T-helper 9 cell (primary cell): ENCODE measurements at places on chromosomes 7 and 10.
A peak's percentile ranks its signal among the peaks of the same experiment; 100 is the strongest.

- no peak for DNase-seq
Observed at GRCh38 chr10:30007406-30007805, 52.0 kb downstream of the JCAD start.

DNA sequence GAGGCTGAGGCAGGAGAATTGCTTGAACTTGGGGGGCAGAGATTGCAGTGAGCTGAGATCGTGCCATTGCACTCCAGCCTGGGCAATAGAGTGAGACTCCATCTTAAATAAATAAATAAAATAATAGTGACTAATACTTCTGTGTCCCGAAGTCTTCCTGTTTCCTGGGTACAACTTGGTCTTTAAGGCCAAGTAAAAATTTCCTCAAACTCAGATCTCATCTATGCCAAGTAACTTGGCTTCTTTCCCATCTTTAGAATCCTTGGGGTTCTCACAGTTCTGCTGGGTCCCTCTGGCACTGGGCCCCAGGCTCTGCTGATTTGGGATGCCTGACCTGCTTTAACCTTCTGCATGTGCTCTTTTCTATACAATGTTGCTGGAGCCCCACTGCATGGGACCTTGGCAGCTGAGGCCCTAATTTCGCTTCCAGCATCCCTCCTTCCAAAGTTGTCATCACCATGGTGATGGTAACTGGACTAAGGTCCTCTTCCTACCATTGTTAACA lies 22.7 kb upstream of the AKR1B10 start:
- DNase-seq = no peak

DNA sequence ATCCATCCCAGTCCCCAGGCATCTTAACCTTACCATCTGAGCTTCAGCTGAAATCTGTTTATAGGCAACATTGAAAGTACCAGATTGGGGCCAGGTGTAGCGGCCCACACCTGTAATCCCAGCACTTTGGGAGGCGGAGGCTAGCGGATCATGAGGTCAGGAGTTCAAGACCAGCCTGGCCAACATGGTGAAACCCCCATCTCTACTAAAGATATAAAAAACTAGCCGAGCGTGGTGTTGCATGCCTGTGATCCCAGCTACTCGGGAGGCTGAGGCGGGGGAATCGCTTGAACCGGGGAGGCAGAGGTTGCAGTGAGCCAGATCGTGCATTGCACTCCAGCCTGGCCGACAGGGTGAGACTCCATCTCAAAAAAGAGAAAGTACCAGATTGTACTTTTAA lies 39.0 kb downstream of the CRCP start:
- no peak for DNase-seq

GRCh38 chr7:32500922-32501341 lies 5.6 kb downstream of the AVL9 start:
- DNase-seq = no peak

DNA sequence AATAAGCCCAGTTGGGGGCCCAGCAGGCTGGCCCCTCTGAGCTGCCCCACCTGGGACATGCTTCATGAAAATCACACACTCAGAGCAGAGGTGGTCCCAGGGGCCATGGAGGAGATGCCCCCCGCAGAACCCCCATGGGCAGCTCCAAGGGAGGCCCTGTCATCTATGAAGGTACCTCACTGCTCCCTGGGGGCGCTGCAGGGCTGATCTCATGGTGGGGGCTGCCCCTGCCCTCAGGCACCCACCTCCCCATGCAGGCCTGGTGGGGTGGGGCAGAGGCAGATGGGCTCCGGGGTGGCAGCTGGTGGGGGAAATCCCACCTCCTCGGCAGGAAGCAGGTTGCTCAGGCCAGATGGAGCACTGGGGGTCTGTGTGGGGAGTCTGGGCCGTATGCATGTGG lies 60.5 kb downstream of the YKT6 start:
- DNase-seq = no peak

DNA sequence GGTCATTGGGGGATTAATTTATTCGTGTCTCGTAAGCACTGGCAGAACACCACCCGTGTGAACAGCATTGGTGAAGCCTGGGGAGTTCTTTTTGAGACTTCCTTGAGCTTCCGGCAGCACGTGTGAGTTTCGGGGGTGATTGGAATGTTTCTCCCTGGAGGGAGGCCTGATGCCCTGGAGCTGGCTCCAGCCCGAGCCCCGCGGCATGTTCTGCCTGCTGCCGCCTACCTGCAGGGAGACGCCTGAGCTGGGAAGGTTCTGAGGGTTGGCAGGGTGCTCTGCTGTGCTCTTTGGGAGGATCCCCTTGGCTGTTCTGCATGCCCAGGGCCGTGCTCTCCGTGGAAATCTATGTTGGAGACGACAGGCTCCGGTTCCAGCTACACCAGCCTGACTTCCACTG lies 159.3 kb downstream of the MGMT start:
- no peak for DNase-seq

- peak; percentile 28 for DNase-seq
Observed at GRCh38 chr7:143407287-143408251, 1.1 kb downstream of the EPHA1 start.

- no peak for DNase-seq
Observed at GRCh38 chr10:22539579-22540298, 174.6 kb downstream of the PIP4K2A start.

- DNase-seq = no peak
Observed at GRCh38 chr7:17027143-17027788, 145.5 kb upstream of the AGR3 start.

GRCh38 chr7:128219636-128220035 lies 21.4 kb upstream of the LEP start:
- DNase-seq = no peak

- DNase-seq = no peak
Observed at GRCh38 chr7:2190531-2190930, 42.2 kb downstream of the MAD1L1 start.

- no peak for DNase-seq
Observed at GRCh38 chr7:142867398-142868187, 12.7 kb downstream of the EPHB6 start.

DNA sequence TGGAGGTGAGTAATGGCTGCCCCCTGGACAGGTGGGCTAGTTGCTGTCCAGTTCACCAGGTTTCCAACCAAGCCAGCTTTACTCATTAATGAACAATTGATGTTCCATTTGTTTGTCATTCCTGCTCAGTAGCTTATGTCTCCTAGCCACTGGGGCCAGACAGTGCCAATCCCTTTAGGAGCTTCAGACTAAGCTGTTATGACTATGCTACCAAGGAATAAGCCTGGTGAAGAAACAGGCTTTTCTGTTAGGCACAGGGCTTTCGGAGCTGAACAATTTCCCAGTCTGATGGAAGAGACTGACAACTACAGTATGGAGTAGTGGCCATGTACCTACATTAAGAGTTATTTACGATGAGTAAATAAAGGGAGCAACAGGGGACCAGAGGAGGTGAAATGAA lies 2.1 kb upstream of the FMC1 start:
- no peak for DNase-seq

DNA sequence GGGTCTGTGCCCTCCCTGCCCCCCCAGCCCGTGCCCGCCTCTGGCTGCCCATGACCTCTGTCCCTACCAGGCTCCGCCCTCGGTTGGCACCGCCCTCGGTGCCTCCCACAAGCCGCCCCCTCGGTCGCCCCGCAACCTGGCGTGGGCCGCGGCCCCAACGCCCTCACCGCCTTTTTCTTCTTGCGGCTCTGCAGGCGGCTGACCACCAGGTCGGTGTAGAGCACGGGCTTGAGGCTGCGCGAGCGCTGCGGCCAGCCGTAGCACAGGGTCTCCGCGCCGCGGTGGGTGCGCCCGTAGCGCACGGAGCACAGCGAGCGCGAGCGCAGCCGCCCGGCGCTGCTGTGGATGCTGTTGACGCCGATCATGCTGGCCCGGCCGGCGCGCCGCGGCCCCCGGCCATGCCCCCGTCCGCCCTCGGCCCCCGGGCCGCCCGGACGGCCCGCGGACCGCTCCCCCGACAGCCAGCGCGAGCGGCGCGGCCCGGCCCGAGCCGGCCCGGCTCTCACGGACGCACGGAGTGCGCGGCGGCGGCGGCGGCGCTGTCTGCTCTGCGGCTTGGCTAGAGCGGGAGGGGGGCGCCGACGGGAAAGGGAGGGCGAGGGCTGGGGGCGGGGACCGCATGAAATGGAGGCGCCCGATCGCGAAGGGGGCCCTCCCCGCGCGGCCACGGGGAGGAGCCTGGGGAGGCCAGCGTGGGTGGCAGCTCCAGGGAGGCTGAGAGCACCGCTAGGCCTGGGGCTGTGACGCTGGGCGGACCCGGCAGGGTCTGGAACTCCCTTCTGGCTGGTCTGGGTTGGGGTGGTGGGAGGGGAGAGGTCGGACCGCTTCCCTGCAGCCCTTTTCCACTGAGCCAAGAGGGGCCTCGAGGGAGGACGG lies 9.6 kb downstream of the PSD start:
- peak; percentile 54 for DNase-seq

- no peak for DNase-seq
Observed at GRCh38 chr7:109950256-109950655, 1140.7 kb upstream of the LRRN3 start.

DNA sequence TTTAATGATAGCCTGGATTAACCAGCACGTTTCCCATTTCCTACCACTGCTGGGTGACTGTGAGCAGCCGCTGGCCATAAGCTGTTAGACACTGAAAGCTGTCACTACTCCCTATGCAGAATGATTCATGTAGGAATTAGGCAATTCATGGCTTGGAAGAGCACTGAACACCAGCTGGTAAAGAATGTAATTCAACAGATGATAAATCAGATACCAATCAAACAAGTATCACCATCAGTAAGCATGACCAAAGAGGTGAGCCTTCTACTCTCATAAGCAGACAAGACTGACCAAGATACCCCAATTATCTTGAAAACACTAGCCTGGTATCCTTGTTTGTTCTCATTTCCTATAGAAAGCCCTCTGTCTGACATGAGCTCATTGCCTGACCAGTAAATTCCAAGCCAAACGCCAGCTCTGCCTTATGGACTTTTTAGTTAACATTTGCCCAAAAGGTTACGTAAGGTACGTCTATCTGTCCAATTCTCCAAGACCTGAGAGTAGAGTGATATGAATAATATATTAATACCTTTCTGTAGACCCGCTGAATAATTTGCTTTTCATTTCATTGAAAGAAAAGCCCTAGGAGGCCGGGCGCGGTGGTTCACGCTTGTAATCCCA lies 127.7 kb downstream of the ELMO1 start:
- DNase-seq = no peak

- DNase-seq = no peak
Observed at GRCh38 chr7:148535217-148535616, 55.3 kb upstream of the C7orf33 start.

DNA sequence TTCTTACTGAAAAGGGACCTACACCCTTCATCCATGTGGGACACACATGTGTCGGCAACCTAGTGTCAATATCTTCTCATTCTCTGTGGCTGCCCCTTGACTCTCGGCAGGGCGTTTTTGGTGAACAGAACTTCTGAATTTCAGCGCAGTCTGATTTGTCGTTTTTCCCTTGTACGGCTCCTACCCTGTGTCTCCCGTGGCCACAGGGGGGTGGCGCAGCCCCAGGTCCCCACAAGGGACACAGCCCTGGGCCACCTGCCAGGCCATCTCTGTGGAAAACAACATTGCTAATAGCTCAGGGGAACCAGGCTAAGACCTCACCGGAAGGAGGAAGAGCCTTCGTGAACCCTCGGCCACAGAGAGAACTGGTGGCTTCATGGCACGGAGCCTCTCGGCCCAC lies 53.1 kb upstream of the NKX6-2 start:
- DNase-seq = no peak

DNA sequence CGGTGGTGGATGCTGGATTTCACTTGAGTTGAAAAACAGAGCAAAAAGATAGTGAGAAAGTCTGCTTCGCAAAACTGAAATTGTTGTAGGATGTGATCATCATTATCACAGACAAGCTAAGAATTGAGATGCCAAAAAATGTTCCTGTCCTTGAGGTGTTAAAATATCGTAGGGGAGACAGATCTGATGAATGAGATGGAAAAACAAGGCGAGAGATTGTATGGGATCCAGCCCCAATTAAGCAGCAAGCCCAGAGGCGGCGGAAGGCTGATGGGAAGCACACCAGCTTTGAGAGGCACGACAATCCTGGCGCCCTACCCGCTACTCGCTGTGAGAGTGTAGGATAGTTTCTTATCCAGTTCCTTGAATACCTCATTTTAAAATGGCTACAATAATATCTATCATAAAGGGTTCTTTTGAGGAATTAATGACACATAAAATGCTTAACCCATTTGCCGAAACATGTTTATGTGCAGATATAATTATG lies 131.1 kb upstream of the PTN start:
- no peak for DNase-seq

GRCh38 chr10:3654496-3654895 lies 130.5 kb downstream of the KLF6 start:
- no peak for DNase-seq

GRCh38 chr7:25949736-25950487 lies 202.1 kb upstream of the NFE2L3 start:
- DNase-seq = no peak

GRCh38 chr7:2919256-2919655 lies 75.1 kb upstream of the GNA12 start:
- no peak for DNase-seq

DNA sequence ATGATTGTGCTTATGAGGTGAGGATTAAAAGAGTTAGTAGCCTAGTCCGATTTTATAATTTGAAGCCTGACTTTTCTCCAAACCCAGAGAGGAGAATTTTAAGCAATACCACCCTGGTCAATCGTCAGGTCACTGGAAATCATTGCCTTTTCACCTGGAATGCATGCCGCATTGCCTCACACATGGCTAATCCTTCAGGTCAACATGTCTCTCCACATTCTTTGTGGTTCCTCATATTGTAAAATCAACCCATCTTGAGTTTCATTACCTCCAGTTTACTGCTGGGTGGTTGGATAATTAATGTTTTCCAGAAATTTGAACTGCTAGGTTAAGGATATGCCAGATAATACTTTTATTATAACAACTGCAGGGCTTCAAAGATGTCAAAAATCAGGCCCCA lies 55.6 kb upstream of the SEMA3E start:
- DNase-seq = no peak

DNA sequence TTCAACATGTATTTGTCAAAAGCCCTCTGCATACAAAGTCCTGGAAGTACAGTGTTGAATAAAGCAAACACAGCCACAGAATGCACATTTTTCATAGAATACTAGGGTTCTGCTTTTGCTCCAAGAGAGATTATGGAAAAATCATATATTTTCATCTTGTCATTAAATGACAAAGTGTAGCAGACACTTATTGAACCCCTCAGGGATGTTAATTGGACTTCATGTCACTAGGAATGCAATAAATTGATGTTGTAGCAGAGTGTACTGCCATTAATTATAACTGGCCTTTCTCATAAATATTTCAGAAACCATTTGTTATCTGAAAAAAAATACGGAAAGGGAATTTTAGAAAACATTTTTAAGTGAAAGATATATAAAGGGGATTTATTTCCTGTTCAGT lies 64.5 kb upstream of the TAC1 start:
- no peak for DNase-seq

- no peak for DNase-seq
Observed at GRCh38 chr10:118950190-118950680, 79.3 kb upstream of the NANOS1 start.
